Activated CD8-positive, alpha-beta memory T cell treated with anti-CD3 and anti-CD28 coated beads for 48 hours (primary cell): ENCODE measurements at places on chromosomes 16 and 17.

- no peak for DNase-seq
Measured at GRCh38 chr16:57679767-57680482, 11.8 kb downstream of the ADGRG3 start.

GRCh38 chr16:71648921-71649320 is 22.9 kb downstream of the MARVELD3 start:
- no peak for DNase-seq

- no peak for DNase-seq
Measured at GRCh38 chr16:87259431-87259830, 57.8 kb downstream of the C16orf95 start.

- DNase-seq = no peak
Measured at GRCh38 chr16:61050547-61050946, 985.7 kb downstream of the CDH8 start.

- DNase-seq = no peak
Measured at GRCh38 chr16:27822529-27822928, 241.0 kb downstream of the GSG1L start.
